Stimulated activated CD4-positive, alpha-beta T cell treated with anti-CD3 and anti-CD28 coated beads, TNF-alpha, amount 100 ng/mL, for 4 hours (primary cell): ENCODE measurements at places on chromosomes 11 and 22.

GRCh38 chr11:122593473-122594420, 61.8 kb upstream of the UBASH3B start:
- DNase-seq: no peak

DNA sequence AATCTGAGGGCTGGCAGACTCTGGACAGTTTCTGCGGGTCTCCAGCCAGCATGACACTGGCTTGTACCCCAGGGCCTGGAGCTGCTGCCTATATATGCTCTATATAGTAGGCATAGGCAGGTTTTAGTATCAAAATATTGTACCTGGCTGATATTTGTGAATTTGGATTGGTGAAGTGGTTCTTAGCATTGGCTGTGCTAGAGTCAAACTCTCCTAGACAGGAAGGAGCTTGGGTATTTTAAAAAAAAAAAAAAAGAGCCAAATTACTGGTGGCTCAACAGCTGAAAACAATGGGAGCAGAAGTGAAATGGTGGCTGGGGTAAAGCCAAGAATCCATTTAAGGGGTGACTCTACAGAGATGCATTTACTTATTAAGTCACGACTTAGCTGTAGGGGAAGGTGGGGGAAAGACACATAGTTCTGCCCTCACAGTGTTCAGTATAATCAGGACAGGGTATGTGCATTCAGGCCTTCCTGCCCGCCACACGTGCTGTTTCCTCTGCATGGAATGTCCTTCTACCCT, 11.0 kb upstream of the MTFP1 start:
- DNase-seq: no peak

DNA sequence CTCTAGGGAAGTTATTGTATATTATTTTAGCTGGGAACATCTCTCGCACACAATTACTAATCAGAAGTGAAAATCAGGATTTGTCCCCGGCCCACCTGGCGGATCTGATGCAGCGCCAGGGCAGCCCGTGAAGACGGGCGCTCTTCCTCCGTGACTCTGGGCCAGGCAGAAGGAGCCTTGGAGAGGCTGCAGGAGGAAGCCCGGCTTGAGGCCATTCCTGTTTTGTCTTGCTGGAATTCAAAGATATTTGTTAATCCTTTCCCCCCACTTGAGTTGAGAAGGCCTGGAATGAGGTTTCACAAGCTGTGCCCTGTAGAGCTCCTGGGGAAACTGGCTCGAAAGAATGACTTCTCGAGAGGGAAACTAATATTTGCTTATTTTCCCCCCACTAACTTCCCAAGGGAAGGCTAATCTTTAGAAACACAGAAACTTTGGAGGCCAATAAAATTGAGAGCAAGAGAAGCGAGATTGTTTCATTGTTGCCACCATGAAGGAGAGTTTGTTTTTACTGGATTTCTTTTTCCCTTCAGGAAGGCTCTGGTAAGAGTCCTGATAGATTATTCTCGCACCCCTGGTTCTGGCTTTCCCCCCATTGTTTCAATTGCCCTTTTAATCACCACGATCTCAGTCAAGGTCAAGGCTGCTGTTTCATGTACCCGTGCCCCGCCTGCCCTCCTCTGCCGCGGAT, 92.8 kb upstream of the SEPTIN5 start:
- DNase-seq: no peak

- no peak for DNase-seq
Observed at GRCh38 chr22:22683668-22684361, 39.4 kb downstream of the GGTLC2 start.

- no peak for DNase-seq
Observed at GRCh38 chr11:58832056-58832645, 12.4 kb downstream of the GLYATL2 start.

DNA sequence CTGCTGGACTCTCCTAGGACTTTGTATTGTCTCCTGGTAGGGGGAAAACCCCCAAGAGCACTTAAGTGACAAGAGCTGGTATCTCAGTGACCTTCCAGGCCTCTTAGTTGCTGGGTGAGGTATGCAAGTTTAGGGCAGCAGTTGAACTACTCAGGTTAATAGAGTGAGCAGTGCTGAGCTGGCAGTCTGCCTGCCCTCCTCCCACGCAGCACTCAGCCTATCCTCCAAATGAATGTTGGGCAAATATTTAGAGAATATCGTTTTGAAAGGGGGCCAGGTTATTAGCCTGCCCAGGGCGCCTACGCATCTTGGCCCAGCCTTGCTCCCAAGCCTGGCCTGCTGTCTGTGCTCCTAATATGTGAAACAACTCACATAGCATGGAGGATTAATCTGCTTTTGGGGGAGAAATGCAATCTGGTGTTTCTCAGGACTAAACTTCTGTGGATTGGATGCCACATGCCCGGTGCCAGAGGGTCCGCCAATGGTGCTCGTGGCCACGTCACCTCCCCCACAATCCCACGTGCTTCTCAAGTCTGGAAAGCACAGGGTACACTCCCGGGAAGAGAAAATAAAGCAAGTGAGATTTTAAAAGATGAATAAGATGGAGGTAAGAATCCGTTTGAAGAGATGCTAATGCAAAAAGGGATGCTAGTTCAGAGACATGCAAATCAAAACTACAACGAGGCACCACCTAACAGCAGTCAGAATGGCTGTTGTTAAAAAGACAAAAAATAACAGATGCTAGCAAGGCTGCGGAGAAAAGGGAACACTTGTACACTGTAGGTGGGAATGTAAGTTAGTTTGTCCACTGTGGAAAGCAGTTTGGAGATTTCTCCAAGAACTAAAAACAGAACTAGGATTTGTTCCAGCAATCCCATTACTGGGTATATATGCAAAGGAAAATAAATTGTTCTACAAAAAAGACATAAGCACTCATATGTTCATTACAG, 67.7 kb downstream of the SPON1 start:
- DNase-seq: no peak

DNA sequence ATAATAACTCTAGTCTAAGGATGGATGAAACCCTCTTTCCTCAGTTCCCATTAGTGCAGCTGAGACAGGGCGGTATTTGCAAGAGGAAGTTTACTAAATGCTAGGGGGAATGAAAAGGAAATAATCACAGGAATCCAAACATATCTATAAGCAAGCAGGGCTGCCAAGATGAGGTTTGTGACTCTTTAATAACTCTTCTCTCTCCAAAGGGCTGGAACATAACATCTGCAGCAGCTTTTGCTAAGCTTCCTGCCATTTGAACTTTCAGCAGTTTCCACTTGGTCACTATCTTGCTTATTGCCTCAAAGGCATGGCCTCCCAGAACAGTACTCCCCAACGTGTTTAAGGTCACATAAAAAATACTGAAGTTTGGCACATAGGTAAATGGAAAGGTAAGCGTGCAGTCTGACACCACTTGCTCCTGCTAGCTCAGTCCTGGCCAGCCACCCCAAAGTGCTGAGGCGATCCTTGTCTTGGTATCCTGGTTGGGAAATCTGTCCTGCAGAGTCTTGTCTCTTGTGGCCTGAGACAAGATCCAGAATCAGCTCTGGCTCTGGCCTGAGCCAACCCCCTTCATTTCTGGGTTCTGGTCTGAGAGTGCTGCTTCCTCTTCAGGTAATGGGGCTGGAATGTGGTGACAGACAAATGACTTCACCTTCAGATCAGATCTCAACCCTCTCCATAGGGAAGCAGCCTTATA, 81.8 kb downstream of the KCNC1 start:
- no peak for DNase-seq

GRCh38 chr22:41949297-41949965, 2.5 kb upstream of the CENPM start:
- DNase-seq: no peak

DNA sequence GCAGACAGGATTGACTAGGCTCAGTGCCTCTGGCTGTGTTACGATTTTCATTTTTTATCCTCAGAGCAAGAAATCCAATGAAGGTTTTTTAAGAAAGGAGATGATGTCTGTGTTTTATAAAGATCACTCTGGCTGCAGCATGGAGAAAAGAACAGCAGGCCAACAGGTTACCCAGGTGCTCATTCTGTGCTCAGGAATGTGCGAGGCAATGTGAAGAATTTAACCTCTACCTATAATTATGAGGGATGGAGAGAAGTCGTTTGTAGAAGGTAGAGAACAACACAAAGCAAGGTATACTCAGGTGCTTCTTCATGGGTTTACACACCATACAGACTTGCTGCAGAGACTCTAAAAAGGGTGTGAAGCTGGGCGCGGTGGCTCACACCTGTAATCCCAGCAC, 10.0 kb upstream of the RTCB start:
- DNase-seq: no peak

DNA sequence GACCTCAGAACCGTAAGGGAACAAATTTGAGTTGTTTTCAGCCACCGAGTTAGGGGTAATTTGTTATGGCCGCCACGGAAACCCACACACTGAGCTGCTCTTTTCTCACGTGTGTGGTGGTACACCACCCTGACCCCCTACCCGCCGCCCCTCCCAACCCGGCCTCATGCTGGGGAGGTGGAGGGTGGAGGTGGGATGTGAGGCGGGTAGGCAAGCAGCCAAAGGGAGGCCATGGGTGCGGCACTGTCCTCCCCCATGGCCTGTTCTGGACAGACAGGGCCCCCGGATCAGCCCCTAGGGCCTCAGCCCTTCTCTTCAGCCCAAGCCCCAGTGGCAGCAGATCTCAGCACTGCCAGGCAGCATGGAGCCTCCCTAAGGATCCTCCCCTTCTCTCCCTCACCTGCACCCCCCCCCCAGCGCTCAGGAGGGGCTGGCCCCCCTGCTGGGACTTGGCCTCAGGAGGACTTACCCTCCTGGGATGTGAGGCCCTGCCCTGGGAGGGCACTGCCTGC, 7.9 kb downstream of the PRR5 start:
- no peak for DNase-seq
